ENCODE measurements at places on chromosomes 1 and 21.

- peak; percentile 80 for DNase-seq
These were observed 1.3 kb downstream of the DYRK1A start for GRCh38 chr21:37367703-37368540.

DNA sequence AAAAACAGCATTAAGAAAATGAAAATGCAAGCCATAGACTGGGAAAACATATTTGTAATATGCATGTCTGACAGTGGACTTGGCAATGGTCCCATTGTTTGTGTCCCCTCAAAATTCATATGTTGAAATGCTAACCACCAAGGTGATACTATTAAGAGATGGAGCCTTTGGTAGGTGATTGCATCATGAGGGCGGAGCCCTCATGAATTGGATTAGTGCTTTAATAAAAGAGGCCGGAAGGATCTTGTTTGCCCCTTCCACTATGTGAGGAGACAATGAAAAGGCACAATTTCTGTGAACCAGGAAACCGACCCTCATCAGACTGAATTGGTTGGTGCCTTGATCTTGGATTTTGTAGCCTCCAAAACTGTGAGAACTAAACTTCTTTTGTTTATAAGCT is 232.3 kb downstream of the GPR52 start:
- no peak for DNase-seq

DNA sequence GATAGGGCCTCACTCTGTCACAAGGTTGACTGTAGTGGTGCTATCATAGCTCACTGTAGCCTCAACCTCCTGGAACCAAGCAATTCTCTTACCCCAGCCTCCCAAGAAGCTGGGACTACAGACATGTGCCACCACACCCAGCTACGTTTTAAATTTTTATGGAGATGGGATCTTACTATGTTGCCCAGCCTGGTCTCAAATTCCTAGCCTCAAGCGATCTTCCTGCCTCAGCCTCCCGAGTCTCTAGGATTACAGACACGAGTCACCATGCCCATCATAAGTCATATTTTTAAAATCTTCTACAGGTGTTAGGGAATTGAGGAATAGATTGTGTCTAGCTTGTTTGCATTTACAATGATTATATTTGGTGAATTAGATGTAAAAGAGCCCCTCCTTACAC is 127.0 kb downstream of the CCDC185 start:
- DNase-seq, result no peak

GRCh38 chr1:230578616-230579015 is 63.7 kb upstream of the COG2 start:
- no peak for DNase-seq

DNA sequence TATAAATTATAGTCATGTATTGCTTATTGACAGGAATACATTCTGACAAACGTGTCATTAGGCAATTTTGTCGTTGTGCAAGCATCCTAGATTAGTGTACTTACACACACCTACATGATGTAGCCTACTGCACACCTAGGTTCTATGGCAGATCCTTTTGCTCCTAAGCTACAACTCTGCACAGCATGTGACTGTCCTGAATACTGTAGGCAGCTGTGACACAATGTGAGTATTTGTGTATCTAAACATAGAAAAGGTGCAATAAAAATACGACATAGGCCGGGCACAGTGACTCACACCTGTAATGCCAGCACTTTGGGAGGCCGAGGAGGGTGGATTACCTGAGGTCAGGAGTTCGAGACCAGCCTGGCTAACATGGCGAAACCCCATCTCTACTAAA is 36.5 kb downstream of the TNFRSF8 start:
- no peak for DNase-seq

DNA sequence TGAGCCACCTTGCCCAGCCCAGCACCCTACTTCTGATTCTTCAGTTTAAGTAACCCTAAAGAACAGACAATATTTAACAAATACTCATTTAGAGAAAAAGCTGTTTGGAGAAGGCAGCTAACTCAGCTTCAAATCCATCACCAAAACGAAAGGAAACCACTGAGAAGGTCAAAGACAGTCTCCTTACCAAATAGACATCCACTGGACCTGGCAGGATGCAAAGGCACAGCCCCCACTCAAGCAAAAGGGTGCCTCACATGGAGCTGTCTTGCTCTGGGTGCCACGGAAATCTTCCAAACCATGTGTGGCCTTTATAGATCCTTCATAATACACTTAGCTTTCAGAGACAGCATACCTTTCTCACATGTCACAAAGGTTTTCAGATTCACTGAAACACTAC is 165.5 kb downstream of the RERE start:
- DNase-seq, result no peak

DNA sequence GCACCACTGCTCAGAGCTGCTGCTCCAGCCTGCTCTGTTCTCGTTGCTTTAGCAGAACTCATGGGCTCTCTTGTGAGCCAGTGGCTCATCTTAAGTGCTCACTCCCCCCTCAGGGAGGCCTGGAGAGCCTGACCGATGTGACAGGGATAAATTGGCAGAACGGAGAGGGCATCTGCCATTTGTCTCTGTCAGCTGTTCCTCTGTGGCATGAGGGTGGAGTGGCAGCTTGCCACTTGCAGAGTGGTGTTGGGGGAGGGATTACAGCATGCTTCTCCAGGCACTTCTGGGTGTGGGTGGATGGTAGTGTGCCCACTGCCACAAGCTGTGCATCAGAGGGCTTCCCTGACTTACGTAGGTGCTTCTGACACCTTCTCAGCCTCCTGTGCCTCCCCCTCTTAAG is 229.5 kb downstream of the PAPPA2 start:
- DNase-seq, result no peak

DNA sequence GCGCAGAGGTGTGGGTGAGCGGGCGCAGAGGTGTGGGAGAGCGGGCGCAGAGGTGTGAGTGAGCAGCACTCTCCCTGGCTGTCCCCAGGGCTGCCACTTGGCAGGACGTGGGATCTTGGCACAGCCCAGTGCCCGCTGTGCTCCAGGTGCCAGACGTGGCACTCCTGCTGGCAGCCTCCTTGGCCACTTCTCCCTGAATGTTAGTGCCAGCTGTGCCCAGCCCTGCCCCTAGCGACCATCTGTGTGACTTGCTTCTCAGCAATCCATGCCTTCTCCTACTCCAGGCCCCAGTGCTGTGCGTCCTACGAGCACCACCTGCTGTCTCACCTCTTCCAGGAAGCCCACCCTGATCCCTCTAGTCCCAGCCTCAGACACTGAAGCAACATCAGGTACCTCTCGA is 30.5 kb downstream of the KRTAP10-1 start:
- DNase-seq, result no peak

GRCh38 chr1:44785501-44786137 is 2.4 kb downstream of the BEST4 start:
- DNase-seq, result no peak

DNA sequence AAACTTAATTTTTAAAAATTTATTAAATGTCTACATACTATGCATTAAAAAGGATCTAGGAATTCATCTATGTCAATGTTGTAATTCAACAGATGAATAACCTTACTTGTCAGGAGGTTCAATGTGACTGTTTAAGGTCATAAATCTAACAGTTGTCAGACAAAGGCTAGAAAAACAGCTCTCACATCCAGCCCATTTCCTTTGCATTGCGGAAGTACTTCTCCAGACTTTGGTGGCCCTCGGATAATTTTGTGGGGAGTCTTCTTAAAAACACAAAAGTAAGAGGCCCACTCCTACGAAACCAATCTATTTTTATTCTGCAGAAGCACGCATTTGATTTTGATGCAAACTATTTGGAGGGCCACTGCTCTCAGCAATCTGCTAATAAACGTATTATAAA is 122.6 kb upstream of the CHRM3 start:
- DNase-seq, result no peak

- no peak for DNase-seq
These were observed 21.1 kb downstream of the MKNK1 start for GRCh38 chr1:46582972-46583371.

- no peak for DNase-seq
These were observed 26.3 kb downstream of the USP24 start for GRCh38 chr1:55188909-55189308.

DNA sequence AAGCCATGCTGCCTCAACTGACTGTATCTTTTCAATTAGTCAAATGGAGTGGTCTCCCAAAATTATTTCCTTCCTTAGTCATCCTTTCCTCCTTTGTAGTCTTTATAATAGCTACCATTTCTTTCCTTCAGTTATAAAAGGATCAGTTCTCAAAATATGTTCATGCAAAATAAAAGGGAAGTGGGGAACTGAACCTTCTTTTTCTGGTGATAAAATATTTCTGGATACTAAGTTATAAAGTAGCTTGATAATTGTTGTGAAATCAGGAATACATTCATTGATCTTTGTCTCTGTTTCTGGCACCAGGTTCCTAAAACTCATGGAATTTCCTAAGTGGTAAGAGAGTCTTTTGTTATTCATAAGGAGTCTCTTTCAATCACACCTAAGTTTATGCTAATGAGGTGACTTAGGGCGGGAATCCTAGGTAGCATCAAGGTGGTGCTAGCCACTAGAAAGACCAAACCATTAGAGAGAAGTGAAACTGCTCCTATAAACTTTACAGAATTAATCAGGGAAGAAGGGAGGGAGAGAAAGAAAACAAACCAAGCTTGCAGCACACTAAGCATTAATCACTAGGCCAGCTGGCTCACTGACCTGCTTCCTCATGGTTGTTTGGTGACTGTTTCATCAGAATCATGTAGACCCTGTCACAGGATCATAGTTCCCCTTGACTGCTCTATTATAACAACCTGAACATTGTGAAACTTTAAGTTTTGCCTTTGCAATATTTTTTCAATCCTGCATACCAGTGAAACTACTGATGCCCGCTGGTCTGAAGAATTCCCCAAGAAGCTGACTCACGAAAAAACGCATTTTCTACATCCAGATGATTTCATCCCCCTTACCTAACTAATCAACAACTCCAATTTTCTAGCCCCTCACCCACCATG is 161.6 kb upstream of the PTBP2 start:
- DNase-seq, result no peak

DNA sequence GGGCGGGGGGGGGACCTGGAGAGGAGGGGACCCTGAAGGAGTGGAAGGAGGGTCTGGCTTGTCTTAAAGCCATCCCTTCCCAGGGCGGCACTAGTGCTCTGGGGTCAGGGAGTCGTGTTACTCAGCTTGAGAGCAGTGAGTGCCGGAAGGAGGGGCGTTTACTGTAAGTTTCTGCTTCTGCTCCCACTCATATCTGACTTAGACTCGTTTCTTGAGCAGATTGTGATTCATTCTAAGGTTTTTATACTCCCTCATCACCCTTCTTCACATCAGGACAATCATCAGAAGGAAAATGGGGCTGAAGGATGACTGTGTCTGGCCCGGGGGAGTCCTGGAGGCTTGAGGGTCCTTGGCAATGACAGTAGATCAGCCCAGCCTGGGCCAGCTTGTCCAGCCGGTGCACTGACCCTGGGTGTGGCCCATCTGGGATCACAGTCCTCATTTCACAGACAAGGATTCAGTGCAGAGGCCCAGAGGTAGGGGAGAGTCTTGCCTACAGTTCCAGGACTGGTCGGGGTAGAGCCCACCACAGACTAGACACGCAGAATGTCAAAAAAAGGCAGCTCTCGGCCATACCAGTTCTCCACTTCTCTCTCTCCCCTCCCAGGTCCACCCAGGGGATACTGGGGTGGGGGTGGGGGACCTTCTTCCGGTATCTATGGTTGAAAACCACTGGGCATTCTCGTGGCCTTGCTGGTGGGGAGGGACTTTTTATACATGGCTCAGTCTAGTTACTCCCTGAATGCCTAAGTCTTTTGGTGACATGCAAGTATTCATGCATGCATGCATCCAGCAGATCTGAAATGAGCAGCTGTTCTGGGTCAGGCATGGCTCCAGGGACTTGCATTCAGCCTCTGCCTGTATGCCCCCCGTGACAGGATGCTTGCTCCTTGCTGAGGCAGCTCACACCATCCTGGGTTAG is 5.1 kb downstream of the TNFRSF8 start:
- no peak for DNase-seq

GRCh38 chr1:93993731-93994130 is 84.5 kb upstream of the GCLM start:
- DNase-seq, result no peak

DNA sequence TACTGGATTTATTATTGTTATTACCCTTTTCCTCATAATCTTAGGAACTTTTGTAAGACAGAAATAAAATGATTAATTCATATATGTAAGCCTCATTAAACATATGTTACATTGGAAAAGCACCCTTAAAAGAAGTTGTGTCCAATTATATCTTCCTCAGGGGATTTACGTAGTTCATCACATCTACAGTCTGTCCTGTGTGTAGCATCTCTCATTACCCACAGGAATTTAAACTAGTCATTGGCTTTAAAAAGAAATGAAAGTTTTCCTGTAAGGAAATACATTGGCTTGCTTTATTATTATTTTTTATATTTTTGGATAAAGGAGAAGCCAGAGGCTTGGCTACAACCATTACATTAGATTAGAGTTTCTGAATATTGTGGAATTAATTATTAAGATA is 56.1 kb downstream of the SWT1 start:
- DNase-seq, result no peak

DNA sequence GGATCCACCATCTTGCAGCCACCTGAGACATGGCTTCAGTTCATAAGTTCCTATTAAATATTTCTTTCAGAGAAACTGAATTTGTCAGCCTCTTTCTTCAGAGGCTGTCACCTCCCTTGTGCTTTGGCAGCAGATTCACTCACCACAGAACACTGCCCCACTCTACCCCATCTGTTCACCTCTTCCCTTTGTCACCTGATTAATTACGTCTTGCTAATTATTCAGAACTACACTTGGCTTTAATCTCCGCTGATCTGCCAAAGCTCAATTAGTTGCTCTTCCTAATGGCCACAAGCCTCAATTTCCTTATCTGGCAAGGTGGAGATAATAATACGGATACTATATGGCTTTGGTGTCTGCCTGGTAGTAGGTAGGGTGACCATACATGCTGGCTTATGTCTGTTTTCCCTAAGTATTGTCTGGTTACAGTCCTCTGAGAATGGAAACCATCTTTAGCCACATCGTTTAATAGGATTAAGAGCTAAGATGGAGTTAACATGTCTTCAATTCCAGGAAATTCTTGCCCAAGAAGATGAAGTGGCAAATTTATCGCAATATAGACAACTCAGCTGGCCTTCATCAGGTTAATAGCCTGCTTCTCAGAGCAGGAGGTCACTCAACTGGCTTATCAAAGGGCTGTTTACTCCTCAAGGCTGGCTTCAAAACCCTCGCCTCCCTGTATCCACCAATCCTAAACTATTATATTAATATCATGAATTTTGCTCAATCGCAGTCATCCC is 58.2 kb upstream of the ADAR start:
- DNase-seq, result no peak

GRCh38 chr1:237258871-237259270 is 216.9 kb downstream of the RYR2 start:
- DNase-seq, result no peak

DNA sequence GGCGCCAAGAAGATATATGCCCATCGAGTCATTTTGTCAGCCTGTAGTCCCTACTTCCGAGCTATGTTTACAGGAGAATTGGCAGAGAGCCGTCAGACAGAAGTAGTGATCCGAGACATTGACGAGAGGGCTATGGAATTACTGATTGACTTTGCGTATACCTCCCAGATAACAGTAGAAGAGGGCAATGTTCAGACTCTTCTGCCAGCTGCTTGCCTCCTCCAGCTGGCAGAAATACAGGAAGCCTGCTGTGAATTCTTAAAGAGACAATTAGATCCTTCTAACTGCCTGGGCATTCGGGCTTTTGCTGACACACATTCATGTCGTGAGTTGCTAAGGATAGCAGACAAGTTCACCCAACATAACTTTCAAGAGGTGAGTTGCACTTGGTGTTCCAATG is 19.1 kb downstream of the KLHL20 start:
- DNase-seq, result no peak

GRCh38 chr1:155324717-155325602 is 4.3 kb downstream of the RUSC1 start:
- DNase-seq, result peak; percentile 83
